Skin of body (tissue), 3 donors: ENCODE measurements at places on chromosomes 12 and 14. TPM values are rescaled to one million over a fixed set of nuclear protein-coding genes. Genes with fewer than 3 reads are reported as not detected.

Gene GALNT16
- total RNA-seq: 18.1 TPM

Gene GPRC5A
- 2.8 TPM for total RNA-seq

Gene CCER1
- not detected for total RNA-seq

Gene HOXC12
- total RNA-seq: 0.30 TPM

Gene TCL1B
- total RNA-seq: not detected

GRCh38 chr14:60164404-60164711 lies 840 bp downstream of the DHRS7 start:
- DNase-seq: peak; percentile 57

GRCh38 chr12:87690236-87690810 lies 338.9 kb downstream of the C12orf50 start:
- DNase-seq: no peak

- DNase-seq: no peak
Measured at GRCh38 chr14:104390221-104390931, 189.2 kb upstream of the C14orf180 start.
